ENCODE measurements at places on chromosomes 3 and 15.

- no peak for DNase-seq
Measured at GRCh38 chr3:143242691-143243090, 123.1 kb downstream of the CHST2 start.

DNA sequence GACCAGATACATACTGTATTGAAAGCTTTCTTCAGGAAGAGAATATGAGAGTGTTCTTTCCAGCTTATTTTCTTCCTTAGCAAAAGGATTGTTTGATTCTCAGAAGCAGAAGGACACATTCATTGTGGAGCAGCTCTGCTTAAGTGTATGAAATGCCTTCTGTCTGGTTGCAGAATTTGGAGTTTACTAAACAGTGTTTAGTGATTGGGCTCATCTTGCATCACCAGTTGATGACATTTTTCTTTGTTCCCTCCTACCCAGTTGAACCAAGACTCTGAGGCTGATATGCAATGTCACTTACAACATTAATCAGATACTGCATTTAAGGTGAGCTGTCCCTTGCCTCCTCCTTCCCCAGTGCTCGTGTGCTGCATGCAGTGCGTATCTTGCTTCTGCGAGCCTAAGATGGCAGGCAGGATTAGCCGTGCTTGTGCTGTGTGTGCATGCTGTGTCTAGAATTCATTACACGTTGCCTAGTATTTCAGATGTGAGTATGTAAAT lies 18.4 kb downstream of the ZBTB38 start:
- no peak for DNase-seq

- peak; percentile 81 for DNase-seq
Measured at GRCh38 chr15:98666841-98667240, 18.5 kb downstream of the IGF1R start.

DNA sequence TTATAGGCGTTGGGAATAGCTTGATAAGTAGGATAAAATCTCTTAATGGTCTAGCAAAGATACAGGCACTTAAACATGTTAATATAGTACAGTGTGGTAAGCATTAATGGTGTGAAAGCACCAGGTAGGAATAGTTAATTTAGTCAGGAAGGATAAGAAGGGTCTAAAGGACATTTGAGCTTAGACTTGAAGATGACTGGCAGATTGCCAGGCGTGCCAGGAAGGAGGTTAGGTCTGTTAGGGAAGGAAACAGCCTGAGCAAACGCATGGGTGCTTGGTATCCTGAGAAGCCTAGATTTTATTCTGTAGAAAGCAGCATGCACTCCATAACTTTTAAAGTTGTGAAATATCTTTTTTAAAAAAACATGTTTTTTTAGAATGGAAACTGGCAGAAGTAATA lies 17.7 kb downstream of the SEC62 start:
- no peak for DNase-seq

GRCh38 chr3:184637705-184638104 lies 74.2 kb downstream of the MAGEF1 start:
- DNase-seq = peak; percentile 37

DNA sequence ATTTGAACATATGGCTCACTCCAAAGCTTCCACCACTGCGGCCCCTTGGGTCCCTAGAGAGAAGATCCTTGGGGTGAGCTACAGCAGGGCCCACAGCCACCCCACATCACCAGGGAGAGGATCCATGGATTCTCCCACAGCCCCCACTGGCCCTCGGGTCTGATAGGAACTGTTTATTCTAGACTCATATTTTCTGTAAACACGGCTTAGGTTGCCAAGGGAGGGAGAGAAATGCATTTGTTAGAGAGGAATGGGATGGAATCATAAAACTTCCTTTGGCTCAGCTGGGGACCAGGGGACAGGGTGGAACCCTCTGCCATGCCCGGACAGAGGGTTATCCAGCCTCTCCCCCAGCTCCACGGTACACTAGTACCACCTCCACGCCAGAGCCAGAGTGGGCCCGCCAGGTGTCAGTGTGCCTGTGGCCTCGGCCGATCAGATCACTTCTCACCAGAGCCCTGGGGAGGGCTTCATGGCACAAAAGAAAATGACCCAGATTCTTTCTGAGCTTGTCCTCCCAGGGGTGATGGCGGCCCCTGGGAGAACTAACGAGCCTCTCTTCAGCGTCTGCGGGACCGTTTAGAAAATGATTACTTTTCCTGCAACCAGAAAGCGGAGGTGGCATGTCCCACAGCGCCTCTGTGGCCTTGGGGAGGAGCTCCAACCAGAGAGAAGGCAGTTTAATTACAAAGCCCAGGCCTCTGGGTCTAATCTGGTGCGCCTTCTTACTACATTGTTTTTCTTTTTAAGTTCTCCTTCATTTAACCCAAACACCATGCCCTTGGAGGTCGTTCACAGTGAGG lies 33.7 kb downstream of the ADCY5 start:
- no peak for DNase-seq

DNA sequence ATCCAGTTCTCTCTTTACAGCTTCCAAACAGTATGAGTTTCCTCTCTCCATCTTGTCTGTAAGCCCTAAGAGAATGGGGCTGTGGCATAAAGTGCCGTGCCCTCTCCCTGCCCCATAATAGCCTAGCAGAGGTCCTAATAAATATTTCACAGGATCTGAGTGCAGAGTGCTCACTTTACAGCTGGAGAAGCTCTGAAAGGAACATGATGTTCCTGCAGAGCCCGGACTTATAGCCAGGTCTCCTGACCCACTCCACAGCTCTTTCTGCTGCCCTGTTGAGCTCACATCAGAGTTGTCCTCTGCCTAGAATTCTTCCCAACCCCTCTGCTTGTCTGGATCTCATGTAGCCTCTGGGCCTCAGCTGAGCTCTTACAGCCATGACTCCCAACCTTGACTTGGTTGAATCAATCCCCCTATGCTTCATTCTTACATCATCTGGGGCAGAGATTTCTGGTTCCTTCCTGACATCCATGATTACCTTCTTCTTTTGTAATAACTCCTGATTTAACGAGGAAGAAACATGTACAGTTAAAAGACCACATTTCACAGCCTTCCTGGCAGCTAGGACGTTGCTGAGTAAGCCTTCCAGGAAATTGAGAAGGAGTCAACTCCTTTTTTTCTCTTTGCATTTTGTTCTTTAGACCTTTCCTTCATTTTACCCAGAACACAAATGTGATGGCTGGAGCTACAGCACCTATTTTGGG lies 135.3 kb downstream of the RPLP1 start:
- DNase-seq = no peak

DNA sequence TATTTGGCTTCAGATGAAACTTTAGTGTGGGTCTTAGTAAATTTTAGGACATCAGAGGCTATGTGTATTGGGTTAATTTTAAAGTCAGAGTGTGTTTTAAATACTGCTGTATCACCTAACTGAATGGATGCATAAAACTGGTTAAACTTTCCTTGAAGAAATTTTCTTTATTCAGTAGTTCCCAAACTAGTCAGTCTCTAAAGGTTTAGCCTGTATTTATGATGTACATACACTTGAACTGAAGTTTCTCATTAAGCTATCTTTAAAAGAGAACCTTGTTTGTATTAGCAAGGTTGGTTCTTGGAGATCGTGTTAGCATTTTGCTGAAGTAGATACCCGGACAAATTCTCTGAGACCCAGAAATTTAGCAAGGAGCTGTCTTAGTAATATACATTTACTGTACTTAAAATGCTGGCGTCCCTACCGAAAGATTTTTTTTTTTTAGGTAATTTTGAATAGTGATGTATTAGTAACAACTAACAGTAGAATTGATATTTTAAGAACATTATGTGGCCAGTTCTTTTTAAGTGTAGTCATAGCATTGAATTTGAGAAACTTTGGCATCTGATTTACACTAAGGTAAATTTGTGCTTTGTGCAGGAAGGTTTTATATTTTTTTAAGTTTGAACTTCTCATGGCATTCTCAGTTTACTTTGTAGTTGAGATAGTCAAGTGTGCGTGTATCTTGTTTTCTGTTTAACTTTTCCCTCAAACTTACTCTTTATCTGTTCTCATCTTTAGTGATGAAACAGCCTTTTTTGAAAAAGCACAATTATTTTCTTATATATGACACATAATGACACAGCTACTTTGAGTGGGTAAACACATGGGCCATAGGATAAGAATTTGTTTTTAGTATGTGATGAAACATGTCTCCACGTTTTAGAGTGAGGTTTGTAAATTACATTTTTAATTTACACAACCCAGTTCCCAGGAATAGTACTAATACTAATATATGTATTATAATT lies 2.9 kb downstream of the DIPK2A start:
- peak; percentile 40 for DNase-seq

GRCh38 chr3:113255854-113256615 lies 44.7 kb downstream of the BOC start:
- no peak for DNase-seq

- no peak for DNase-seq
Measured at GRCh38 chr3:141150081-141150830, 81.4 kb upstream of the PXYLP1 start.

GRCh38 chr3:88059380-88060170 lies 520 bp downstream of the ZNF654 start:
- no peak for DNase-seq

DNA sequence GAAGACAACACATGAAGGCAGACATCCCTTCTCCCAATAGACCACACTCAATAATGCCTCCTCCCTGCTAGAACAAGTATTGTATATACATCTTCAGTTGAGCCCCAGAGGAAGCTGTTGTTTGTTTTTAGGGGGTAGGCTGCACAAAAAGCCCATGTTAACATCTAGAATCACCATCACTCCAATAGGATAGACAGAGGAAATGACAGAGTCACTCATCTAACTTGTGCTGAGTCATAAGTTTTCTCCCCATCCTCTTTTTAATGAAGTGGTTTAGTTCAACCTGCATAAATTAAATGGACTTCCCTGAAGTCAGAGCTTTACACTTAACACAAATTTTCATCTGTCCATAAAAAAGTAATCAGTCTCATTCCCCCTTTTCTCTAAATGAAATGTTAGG lies 122.9 kb upstream of the SPATA12 start:
- DNase-seq = no peak

- DNase-seq = no peak
Measured at GRCh38 chr15:22936577-22937472, 43.3 kb downstream of the CYFIP1 start.

DNA sequence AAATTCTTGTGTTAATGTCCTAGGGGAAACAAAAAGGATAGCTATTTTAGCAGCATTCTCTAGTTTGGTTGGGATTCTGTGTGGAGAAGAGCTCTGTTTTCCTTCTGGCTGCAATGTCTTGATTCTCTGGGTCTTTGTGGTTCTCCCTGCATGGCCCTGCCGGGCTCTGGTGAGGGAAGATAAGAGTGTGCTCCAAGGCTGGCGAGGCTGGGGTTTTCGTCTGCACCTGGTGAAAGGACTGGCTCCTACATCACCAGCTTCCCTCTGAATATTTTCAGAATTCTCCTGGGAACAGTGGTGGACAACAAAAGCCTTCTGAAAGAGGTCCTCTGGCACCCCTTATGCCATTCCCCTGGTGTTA lies 38.1 kb upstream of the SFMBT1 start:
- DNase-seq = no peak

DNA sequence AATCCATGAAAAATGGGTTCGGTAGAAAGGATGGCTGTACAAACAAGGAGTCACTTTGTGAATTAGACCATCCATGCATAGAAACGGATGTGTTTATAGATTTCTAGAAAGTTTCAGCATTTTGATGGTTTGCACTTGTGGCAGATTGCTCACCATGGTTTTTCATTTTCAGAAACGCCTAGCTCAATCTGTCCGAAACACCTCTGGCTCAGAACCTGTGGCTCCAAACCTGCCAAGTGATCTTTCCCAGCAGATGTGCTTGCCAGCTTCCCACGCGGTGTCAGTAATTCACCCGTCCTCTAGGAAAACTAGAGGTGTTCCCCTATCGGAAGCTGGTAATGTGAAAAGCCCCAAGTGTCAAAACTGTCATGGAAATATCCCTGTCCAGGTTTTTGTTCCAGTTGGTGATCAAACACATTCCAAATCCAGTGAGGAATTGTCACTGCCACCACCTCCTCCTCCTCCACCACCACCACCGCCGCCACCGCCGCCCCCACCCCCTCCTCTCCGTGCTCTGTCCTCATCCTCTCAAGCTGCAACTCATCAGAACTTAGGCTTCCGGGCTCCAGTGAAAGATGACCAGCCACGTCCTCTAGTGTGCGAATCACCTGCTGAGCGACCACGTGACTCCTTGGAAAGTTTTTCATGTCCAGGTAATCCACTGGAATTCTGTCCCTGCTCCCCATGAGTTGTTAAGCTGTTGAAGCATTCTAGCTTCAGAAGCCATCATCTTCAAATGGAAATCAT lies 21.2 kb downstream of the WHAMM start:
- no peak for DNase-seq

DNA sequence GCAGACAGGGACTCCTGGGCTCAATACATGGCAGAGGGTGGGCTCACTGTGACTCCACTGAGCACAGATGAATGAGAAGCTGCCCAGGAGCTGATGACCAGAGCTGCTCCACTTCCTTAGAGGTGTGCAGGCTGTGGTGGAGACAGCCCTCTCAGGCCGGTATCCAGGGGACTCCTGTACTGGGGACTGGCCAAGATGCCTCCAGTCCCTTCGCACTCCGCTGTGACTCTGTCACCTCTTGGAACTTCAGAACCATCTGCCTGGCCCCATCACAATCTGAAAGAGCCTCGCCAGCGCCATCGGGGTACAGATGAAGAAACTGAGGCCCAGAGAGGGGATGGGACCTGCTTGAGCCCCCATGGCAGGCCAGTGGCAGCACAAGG lies 111.2 kb downstream of the ETFA start:
- DNase-seq = no peak

- DNase-seq = no peak
Measured at GRCh38 chr15:101209285-101209845, 42.5 kb downstream of the CHSY1 start.

DNA sequence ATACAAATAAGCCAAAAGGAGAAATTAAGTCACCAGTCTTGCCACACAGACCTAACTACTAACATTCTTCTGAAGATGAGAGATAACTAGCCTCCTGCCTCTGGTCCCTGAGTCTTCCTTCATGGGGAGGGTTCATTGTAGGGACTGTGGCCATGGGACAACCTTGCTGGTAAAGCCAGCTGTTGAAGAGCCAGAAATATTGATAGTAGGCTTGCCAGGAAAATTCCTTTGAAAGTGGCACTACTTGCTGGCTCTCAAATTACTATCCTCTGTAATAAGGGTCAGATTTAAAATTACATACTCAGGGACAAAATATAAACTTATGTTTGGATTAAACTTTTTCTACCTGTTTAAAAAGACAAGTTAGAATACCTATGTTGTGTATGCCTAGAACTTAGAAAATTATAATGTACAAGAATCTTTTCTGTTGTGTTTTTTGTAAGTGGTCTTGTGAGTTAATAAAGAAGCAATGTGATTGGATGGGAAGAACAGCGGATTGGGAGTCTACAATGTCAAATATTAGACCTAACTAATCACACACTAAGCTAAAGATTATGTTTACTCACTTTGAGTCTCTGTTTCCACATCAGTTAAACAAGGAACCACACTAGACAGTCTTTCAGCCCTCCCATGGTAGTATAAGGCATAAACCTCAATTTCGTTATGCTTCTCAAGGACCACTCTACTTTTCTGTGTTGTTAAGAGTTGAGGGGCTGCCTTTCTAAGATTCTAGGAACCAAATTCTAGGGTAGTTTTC lies 60.0 kb upstream of the TRIM71 start:
- DNase-seq = peak; percentile 20

- DNase-seq = no peak
Measured at GRCh38 chr3:12147049-12147780, 11.5 kb downstream of the TIMP4 start.

GRCh38 chr15:98643115-98643514 lies 5.2 kb upstream of the IGF1R start:
- DNase-seq = no peak
